ENCODE measurements at places on chromosomes 4 and X.
A peak's percentile ranks its signal among the peaks of the same experiment; 100 is the strongest.

DNA sequence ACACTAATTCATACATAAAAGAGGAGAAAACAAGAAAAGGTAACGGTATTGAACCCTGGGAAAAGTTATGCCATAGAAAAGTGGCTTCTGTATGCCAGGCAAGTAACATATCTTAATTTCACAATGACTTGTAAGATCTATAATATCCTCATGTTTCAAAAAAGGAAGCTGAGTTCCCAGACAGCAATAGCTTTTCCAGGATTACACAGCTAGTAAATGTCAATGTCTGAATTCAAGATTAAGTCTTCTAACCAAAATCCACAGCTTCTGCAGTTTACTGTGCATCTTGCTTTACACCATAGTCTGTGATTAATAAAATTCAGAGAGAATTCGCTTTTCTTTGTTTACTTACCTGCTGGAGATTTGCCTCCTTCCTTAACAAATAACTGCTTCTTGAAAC, 55.8 kb upstream of the GAB1 start:
- no peak for DNase-seq

GRCh38 chrX:15838017-15838416, 16.6 kb downstream of the AP1S2 start:
- DNase-seq: peak; percentile 8

DNA sequence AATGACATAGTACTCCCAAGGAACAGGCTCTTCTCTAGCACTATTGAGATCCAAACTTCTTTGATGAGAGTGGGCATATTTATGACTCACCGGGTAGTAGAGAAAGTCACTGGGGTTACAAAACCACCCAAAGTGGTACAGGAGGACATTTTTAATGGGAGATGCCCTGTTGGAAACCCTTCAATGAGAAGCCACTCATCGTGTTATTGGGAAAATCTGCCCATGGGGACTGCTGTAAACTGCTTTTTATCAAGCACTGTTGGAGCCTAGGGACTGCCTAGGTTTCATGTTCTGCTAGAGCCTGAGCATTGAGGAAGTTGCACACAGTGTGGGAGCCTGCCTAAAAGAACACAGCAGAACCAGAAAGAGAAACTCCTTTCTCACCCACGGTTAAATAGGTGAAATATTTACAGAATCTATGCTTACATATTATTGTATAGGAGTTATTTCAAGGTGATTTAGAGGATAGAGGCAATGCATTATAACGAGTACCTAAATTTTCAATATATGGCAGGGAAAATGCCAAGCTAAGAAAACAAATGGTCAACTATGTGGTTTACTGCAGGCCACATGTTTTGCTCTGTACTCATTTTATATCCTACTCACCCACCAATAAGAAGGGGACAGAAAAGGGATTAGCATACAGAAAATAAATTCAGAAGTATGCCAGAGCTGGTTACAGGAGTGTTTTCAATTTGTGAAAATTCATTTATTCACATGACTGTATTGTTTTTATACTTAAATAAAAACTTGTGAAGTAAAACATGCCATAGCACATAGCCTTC, 559.1 kb downstream of the FSTL5 start:
- DNase-seq: no peak

GRCh38 chrX:72105436-72105835, 26.3 kb downstream of the RTL5 start:
- DNase-seq: no peak

DNA sequence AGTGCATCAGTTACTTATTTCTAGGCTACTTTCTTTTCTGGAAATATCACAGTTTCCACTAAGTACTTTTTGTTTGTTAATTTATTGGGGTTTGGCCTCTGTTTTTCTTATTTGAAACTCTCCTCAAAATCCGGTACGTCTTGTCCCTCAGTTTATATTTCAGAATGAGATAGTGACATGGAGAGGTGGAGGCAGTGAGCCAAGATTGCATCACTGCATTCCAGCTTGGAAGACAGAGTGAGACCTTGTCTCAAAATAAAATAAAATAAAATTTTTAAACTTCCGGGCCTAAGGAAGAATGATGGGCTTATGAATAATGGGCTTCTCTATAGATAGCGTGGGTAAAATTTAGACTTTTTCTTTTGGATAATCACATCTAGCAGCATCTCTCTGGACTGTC, 567.8 kb downstream of the TRIML1 start:
- DNase-seq: no peak

GRCh38 chrX:109760922-109761250, 27.8 kb upstream of the ACSL4 start:
- DNase-seq: no peak

DNA sequence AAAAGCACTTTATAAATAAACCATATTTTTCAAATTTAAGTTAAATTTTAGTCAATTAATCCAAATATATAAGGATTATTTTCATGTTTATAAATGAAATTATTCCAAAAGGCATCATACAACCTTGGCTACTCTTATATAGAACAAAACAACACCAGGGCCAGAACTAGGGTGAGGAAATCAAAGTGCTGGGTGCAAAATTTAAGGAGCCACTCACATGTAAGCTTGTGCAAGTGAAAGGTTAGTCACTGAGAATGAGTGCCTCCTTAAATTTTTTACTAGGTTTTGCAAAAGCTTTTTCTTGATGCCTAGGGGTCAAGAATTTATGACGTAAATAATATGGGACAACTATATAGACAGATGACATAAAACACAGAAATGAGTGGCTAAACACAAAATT, 83.4 kb upstream of the COX18 start:
- DNase-seq: no peak

Measured in DND-41 (cell line).